ENCODE measurements at places on chromosomes 7 and 10.

DNA sequence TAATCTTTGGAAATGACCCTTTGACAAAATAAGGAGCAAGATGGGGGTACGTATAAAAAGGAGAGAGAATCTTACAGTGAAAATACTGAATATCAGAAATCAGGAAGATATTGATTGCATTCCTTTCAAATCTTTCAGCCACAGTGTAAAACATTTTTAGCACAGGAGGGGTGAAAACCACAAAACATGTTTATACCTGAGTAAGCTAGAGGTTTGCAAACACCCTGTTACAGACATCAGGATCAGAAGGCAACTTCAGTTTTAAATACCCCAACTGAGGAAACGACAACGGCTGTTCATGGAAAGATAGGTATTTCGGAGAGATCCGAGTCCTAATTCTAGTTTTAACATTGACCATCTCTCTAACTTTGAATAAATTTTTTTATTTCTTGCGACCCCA lies 69.1 kb upstream of the ITGB1 start:
- no peak for DNase-seq

DNA sequence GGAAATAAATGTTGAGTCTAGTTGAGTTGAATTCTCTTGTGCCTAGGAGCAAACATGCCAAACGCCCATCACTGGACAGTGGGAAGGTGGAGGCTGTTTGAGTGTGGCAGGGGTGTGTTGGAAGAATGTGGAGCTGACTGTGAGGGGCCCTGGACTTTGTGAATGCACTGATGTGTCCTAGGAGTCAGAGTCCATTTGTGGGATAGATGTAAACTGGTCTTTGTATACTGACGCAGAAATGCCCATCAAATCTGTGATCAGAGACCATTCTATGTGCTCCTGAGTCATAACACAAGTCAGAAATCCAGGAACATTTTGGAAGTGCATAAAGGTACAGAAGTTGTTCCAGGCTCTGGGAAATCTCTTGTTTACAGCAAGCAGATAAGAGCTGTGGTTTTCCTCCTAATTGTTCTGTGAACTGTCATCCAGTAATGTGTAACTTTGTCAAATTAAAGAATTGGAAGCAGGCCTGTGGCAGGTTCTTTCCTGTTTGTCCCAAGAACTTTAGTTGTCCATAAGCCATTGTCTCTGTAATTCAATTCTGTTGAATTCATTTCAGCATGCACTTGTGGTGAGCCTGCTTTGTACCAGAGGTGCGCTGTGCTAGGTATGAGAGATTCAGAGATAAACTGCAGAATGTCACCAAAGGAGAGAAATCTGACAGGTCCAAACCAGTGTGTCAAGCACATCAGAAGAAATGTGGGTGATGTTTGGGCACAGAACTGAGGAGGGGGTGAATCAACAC lies 7.6 kb downstream of the PRXL2A start:
- DNase-seq = no peak

GRCh38 chr7:4720225-4720624 lies 38.1 kb downstream of the FOXK1 start:
- DNase-seq = no peak

DNA sequence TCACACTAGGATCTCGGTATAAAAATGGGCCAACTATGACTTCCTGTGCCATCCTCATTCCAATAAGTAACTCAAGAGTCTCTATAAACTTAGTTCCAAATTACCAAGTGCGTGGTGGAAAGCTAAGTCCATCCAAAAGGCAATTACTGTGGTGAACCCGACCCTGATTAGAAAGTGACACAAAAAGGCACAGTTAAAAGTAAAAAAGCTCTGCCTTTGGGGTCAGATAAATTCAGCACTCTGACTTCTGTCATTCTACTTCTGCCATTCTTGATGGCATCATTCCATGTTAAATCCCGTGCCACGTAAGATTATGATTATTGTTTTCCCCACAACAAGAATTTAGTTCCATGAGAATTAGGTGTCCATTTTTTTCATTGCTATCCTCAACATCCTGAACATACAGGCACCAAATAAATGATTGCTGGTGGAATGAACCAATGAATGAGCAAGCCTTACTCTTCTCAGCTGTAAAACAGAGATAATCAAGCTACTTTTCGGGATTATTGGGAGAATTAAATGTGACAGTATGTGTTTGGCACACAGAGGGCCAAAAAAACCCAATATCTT lies 877 bp downstream of the NCOA4 start:
- no peak for DNase-seq

- DNase-seq = no peak
Observed at GRCh38 chr7:133082390-133082766, 488 bp upstream of the CHCHD3 start.

GRCh38 chr7:94100723-94101345 lies 96.7 kb upstream of the BET1 start:
- no peak for DNase-seq
